ENCODE measurements at places on chromosomes 3 and 15. TPM values are rescaled to one million over a fixed set of nuclear protein-coding genes. Genes with fewer than 3 reads are reported as not detected.
A peak's percentile ranks its signal among the peaks of the same experiment; 100 is the strongest.

DNA sequence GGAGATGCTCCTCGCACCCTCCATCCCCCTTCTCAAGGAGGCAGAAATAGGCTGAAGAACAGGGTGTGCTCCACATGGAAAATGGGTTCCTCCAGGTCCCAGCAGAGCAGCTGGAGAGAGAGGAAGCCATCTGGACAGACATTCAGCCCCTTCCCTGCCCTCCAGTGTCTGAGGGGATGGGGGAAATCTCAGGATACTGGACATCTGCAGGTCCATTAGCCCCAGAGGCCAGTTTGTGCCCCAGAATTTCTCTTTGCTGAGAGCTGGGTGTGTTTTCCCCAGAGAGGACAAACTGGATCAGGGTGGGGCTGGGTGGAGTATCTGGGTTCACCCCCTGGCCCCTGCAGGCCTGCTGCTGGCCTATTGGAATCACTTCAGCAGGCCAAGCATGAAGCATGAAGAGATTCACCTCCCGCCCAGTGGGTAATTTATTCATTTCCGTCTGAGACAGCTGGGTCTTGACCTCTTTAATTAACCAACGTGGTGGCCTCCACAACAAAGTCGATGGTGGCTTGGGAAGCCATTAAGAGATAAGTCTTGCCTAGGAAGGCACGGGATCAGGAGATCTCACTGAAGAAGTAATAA, 4.6 kb downstream of the FAM3D start:
- no peak for DNase-seq

DNA sequence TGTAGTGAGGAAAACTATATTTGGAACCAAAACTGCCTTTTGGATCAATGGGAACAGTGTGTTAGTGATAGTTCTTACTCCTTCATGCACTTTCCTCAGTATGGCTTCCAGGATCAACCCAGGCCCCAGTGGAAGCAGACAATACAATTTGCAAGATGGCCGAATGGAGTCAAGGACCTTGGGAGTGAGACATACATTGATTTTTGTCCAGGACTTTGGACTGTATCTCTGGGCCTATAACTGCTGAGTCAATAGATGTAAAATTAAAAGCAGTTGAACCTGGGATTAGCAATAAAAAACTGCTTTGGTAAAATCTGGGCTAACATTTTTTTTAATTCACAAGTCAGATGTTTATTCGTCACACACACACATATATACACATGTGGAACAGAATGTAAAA, 1.8 kb downstream of the ARRDC4 start:
- DNase-seq = no peak

DNA sequence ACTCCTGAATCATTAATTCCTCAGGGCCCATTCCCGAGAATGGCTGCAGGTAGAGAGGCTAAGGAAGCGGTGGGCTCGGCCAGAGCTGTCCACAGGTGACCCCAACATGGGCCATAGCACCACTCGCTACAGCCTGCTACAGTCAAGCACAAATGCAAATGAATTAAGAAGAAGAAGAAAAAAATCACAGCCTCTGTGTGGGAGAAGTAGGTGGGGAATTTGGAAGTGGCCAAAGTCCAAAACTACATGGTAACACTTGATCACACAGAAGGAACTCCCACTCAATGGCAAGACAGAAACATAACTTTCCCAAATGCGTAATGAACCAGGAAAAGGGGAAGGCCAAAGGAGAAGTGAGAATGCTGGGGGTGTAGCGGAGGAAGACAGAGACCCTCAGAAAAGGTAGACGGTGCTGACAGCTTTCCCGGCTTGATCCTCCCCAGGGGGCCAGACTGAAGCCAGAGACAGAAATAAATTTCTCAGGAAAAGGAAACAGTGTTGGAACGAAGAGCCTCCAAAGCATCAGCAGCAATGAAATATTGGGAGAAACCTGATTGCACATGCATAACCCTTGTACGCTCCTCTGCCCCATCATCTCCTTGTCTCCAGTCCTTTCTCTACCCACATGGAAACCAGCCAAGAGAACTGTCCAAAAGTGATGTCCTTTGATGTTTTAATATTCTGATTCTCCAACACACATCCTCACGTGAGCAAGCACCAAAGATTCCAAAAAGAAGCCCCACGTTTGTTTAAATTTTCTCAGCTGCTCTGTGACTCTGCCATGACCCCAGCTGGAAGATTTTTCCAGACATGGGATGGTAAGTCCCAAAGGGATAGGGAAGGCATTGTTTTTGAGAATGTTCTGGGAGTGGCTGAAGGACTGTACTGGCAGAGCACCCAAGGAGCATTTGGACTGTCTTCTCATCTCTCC, 107.6 kb downstream of the OXNAD1 start:
- no peak for DNase-seq

GRCh38 chr3:65676580-65676979, 362.1 kb downstream of the MAGI1 start:
- no peak for DNase-seq

DNA sequence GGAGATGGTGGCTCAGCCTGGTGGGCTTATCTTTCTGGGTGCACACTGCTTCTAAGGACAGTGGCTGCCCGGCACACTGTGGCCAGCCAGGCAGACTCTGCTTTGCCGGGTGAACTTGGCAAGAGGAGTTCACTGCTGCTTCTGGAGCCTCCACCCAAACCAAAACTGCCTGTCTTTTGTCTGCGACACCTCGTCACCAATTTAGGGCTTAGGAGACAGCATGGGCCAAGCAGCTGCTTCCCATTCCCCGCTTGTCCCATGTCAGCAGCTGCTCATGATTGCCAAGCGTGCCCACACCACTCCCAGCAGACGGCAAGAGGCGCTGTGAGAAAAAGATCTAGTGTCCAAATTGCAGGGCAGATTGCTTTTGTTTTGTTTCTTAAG, 57.3 kb downstream of the LSM3 start:
- DNase-seq = no peak

- peak; percentile 4 for DNase-seq
These were observed 3.7 kb downstream of the TCAIM start for GRCh38 chr3:44342176-44342790.

GRCh38 chr3:133964547-133964946, 65.2 kb downstream of the SLCO2A1 start:
- DNase-seq = no peak

DNA sequence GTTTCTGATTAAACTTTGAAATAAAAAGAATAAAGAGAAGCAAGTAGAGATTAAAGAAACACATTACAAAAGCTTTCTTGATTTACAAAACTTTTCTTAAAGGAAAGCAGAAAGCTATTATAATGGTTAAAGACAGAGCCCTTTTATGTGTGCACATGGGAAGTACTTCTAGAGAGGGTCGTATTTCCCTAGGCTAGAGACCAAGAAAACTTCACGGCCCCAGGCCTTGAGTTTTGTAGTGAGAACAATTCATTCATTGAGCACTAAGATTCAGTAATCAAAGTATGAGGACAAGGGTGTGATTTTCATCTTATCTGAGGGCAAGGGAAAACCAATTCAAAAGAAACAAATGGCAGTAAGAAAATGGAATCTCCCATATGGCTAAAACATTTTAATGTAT, 854.1 kb downstream of the ROBO1 start:
- no peak for DNase-seq

GRCh38 chr3:62436785-62437184, 63.4 kb upstream of the FEZF2 start:
- no peak for DNase-seq

The FGD5 gene
- 1.4 TPM for total RNA-seq

The RPL15 gene
- total RNA-seq = 3,843 TPM

GRCh38 chr15:100642213-100642949, 40.0 kb downstream of the ASB7 start:
- DNase-seq = no peak
